Omental fat pad (tissue), 4 donors: ENCODE measurements at places on chromosomes 13 and 19. TPM values are rescaled to one million over a fixed set of nuclear protein-coding genes. Genes with fewer than 3 reads are reported as not detected.

The CD209 gene
- 13.5 TPM for total RNA-seq

The NANOS3 gene
- not detected for total RNA-seq

The FAM124A gene
- total RNA-seq = 8.2 TPM

The MBD3L3 gene
- not detected for total RNA-seq

The NOVA2 gene
- 5.8 TPM for total RNA-seq

The NLRP12 gene
- total RNA-seq = 9.6 TPM

The NLRP7 gene
- total RNA-seq = not detected

The SLC6A16 gene
- total RNA-seq = 1.3 TPM

The NCAN gene
- not detected for total RNA-seq

The CLEC17A gene
- total RNA-seq = not detected

DNA sequence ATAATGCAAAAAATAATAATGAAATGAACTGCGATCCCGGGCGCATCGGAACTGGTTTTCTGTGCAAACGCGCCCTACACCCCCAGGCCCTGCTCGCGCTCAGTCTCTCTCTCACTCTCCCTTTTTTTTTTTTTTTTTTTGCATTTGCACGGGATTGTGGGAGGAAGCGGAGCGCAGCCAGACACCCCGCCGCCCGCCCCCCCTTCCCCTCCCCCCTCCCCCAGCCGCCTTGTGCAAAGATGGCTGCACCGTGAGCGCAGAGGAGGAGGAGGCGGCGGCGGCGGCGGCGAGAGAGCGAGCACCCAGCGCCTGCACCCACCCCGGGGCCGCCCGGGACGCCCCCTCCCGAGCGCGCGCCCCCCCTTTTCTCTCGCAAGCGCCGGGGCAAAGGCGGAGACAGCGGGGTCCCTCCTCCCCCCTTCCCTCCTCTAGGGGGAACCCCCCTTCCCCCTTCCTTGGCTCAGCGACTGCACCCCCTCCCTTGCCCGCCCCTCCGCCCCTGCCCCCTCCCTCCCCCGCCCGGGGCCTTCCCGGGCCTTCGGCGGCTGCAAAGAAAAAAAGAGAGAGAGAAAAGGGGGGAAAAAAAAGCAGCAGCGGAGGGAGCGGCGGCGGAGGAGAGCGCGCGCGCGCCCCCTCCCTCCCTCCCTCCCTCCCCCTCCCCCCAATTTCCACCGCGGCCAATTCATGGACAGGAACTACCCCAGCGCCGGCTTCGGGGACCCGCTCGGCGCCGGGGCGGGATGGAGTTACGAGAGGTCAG, at the start of gene PRR12:
TSS of gene PRR12 (plus strand) at position 212 of the 760 bp plus-strand sequence. CDS start at position 685, 473 bp downstream.
- no peak for DNase-seq

GRCh38 chr13:30480292-30480950, 14.7 kb upstream of the HMGB1 start:
- DNase-seq = no peak

- DNase-seq = no peak
These were observed 34.2 kb downstream of the ZNF787 start for GRCh38 chr19:56086671-56087430.

DNA sequence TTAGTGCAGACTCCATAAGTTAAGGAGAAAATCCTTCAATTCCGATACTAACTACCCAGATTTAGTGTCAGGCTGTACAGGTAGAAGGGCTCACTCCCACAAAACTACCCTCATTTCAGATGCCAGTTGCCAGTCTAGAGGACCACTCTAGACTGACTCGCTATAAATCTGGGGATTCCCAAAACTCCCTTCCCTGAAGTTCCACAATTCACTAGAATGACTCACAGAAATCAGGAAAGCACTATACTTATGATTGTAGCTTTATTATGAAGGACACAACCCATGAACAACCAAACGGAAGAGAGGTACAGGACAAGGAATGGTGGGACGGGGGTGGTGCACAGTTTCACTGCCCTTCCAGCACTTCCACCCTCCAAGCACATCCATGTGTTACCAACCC, 321.2 kb downstream of the DIAPH3 start:
- DNase-seq = no peak

DNA sequence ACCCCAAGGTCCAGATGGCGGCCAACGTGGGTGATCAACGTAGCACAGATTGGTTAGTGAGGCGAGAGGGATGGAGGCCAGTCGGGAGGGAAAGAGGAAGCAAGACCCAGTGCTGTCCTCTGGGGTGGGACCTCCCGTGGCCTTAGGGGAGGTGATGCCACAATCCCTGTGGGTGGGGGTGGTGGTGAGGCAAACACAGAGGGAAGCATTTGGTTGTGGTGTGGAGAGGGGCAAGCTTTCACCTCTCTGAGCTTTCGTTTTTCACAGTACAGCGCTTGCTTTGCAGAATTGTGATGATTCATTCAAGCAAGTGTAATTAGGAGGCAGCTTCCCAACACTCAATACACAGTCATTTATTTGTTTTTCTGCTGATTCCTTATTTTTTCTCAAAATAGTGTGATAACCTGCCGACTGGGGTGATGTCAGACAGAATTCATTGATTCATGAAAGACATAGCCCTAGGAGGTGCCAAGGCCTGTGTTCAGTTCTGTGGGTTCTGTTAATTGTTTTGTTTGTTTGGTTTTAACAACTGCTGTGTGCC, 2.4 kb downstream of the LENG8 start:
- DNase-seq = no peak

DNA sequence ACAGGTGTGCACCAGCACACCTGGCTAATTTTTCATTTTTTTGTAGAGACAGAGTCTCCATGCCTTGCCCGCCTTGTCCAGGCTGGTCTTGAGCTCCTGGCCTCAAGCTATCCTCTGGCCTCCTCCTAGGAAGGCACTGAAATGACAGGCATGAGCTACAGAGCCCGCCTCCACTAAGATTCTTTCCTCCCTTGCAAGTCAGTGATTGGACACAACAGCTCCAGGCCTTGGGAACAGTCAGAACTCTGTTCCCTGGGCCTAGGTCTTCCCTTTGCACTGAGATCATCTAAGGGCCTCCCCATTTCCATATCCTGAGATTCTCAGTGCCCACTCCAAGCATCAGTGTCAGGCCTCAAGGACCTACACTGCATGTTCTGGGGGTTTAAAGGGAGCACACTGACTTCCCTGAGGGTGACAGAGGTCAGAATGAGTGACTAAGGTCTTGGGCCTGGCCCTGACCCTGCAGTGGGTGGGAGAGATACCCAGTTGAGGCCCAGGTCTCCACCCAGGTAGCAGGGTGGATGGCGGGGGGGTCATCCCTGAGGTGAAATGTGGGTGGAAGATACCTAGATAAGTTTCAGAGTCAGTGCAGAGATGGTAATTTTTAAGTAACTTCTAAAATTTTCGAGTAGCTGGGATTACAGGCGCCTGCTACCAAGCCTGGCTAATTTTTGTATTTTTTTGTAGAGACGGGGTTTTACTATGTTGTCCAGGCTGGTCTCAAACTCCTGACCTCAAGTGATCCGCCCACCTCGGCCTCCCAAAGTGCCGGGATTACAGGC, 17.3 kb upstream of the ERCC1 start:
- no peak for DNase-seq

DNA sequence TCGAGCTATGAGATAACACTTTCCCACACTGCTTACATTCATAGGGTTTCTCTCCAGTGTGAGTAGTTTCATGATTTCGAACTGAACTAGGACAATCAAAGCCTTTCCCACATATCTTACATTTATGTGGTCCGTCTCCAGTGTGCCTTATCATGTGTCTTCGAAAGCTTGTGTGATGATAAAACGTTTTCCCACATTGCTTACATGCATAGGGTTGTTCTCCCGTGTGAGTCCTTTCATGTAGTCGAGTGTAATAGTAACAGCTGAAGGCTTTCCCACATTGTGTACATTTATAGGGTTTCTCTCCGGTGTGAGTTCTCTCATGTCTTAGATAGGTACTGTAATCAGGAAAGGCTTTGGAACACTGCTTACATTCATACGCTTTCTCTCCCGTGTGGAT, 16.3 kb downstream of the ZNF823 start:
- DNase-seq = no peak

DNA sequence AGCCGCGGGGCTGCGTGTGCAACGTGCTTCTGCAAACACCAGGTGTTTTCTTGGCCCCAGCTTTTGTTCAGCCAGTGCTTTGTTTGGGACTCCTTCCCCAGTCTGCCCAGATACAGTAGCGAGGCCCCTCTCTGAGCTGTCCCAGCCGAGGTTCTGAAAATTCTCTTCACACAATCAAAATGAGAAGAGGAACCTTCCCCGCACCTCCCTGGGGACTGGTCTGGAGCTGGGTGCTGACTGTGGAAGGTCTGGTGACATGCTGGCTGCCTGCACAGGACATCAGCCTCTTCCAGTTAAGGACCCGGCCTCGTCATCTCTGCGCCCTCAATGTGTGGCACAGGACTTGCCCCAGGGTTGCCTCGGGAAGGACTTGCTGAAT, 4.2 kb downstream of the ATP4A start:
- no peak for DNase-seq

DNA sequence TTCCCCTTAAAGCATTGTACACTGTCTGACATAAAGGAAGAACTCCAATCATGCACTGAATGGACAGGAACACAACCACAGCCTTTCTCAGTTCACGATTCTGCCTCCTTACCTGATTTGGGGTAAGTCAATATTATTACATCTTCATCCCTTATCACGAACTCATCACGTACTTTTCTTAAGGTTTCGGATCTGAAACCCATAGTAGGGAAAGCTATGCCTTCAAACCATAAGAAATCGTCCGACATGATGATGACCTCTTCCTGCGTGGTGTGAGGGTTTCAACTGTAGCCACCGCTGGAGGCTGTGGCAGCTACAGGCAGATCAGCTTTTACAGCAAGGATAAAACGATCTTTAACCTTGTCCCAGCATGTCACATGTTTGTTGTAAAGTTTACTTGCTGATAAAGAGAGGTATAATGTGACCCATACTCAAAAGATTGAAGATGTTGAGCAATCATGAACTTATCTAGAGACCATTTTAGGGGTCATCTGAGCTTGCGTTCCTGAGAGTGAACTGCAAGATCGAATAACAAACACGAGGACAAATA, at the start of gene SULT2A1:
TSS of gene SULT2A1 (minus strand) at position 306 of the 550 bp plus-strand sequence. CDS start at position 248, 58 bp downstream.
- DNase-seq = no peak

GRCh38 chr19:43798026-43798545, 4.2 kb downstream of the LYPD5 start:
- no peak for DNase-seq

DNA sequence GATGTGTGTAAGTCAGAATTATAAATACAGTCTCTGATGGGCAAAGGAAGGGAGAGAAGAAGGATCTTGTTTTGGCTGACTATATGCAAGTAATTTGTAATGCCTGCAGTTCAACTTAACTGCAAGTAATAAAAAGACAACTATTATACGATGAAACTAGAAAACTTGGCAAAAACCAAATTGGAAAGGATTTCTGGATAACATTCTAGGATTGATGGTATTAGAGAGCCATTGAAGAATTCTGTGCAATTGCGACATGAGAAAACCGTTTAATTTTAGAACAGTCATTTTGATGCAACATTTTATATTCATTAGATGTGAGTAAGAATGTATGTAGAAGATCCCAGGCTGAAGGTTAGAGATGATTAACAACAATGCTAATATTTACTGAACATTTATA, 1334.1 kb downstream of the EFNB2 start:
- DNase-seq = no peak

GRCh38 chr13:36795463-36795862, 23.6 kb upstream of the RFXAP start:
- no peak for DNase-seq

DNA sequence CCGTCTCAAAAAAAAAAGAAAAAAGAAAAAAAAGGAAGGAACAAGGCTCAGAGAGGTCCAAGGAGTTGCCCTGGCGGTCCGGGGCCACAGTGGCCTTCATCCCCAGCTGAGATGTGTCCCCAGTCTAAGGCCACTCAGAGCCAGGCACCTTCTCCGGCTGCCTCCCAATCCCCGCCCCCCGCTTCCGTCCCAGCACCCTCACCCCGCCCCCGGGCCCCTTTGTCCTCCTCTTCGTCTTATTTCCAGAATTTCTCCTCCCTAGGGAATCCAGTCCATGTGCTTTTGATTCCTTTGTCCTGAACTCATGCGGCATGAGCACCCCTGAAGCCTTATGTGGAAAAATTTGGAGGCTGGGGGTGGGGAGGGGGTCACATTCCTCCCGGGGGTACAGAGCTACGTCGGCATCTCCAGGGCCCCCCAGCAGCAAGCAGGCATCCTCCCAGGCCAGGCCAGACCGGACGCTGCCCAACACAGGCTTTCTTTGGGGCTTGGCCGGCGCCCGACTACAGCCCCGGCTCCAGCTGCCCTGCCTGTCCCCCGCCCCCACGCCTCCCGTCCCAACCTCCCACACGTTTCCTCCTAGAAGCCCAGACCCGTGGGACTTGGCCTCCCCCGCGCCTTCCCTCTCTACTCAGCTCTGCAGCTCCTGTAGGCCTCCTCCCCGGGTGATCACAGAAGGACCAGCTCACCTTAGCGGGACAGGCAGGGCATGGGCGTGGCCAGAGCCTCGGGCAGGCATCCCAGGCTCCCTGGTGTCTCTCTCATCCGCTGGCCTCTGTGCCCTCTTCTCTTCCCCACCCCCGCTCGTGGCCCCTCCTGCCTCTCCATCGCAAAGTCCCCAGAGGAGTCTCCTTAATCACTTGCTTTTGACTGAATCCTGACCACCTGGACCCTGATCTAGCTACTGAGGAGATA, 17.8 kb upstream of the ADGRE5 start:
- peak; percentile 40 for DNase-seq

DNA sequence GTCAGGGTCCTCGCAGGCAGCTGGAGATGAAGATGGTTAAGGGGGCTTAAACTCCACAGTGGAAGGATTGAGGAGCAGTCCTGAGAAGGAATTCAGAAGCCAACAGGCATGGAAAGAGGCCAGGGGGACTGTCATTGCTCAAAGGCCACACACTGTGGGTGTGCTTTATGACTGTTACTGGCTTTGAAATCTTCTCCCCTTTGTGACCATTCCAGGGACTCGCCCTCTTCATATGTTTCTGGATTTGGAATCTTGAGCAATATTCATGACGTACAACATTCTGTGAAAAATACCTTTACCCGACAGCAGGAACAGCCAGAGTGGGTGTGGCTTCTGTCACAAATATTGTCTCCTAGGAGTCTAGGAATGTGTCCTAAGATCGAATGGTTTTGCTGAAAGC, 16.6 kb downstream of the CEACAM7 start:
- no peak for DNase-seq

GRCh38 chr13:54078271-54078870, 1049.8 kb downstream of the OLFM4 start:
- DNase-seq = no peak

DNA sequence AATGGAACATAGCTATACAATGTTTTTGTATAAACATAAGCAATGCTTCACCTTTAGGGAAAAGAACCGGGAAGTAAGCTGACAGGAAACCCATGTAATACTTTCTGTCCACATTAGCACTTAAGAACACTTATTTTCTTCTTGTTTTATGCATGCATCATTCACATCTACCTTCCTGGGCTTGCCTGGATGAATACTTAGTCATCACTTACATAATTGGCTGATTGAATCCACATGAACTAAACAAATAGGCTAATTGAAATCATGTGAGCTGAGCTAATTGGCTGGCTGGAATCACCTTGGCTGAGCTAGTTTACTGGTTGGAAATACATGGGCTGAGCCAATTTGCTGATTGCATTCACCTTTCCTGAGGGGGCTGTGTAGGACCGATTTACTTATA, 78.8 kb downstream of the ZNF726 start:
- no peak for DNase-seq

GRCh38 chr19:15109768-15110417, 2.7 kb downstream of the SYDE1 start:
- no peak for DNase-seq

GRCh38 chr13:53822136-53822535, 793.5 kb downstream of the OLFM4 start:
- DNase-seq = no peak

GRCh38 chr13:99970651-99971575, 654 bp downstream of the ZIC5 start:
- DNase-seq = no peak

GRCh38 chr13:78609464-78610205, 6.3 kb upstream of the POU4F1 start:
- no peak for DNase-seq
